ENCODE measurements at places on chromosomes 13 and 19.

GRCh38 chr13:79442706-79443105 is 36.7 kb upstream of the RBM26 start:
- no peak for DNase-seq

DNA sequence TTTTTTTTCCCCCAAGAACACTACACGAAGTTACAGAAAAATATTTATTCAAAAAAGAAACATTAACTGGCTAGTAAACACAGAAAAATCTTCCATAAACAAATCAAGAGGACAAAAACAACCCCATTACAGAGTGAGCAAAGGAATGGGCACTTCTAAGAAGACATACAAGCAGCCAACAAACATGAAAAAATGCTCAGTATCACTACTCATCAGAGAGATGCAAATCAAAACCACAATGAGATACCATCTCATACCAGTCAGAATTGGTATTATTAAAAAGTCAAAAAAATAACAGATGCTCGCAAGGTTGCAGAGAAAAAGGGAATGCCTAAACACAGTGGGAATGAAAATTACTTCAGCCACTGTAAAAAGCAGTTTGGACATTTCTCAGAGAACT is 131.7 kb downstream of the UGGT2 start:
- no peak for DNase-seq

GRCh38 chr19:36837176-36837905 is 846 bp downstream of the ZNF790 start:
- DNase-seq: no peak

- peak; percentile 69 for DNase-seq
Observed at GRCh38 chr19:51272183-51272810, 21.4 kb downstream of the SIGLECL1 start.

DNA sequence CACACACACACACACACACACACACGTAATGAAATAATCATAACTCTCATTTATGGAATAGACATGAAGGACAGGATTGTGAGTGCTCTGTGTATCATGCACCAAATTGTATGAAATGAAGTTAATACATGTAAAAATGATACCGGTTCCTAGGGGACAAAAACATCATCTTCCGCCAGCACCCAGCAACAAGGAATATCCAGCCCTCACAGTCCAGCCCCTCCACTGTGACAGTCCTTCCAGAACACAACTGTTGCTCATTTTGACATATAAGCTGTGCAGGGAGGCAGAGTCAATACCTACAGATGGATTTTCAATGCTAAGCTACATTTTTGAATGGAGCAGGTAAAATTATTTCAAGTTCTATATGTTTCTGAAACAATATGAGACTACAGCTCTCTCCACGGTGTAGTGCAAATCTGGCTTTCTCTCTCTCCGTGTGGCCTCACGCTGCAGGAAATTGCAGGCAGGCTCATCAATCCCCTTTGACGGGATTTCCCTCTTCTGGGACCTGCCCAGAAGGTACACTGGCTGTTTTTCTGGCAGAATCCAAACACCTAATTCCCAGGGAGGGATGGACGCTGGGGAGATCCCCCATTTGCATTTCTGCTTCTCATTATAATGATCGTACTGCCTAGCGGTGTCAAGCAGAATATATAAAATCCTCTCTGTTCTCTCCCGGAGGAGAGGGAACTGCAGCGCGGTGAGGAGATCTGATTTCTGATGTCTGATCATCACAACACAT is 494.0 kb downstream of the LIG4 start:
- no peak for DNase-seq

- DNase-seq: peak; percentile 73
Observed at GRCh38 chr19:18340190-18340989, at the start of gene PGPEP1. TSS of gene PGPEP1 (plus strand) at chr19:18340598. CDS start at chr19:18340682, 84 bp downstream.

DNA sequence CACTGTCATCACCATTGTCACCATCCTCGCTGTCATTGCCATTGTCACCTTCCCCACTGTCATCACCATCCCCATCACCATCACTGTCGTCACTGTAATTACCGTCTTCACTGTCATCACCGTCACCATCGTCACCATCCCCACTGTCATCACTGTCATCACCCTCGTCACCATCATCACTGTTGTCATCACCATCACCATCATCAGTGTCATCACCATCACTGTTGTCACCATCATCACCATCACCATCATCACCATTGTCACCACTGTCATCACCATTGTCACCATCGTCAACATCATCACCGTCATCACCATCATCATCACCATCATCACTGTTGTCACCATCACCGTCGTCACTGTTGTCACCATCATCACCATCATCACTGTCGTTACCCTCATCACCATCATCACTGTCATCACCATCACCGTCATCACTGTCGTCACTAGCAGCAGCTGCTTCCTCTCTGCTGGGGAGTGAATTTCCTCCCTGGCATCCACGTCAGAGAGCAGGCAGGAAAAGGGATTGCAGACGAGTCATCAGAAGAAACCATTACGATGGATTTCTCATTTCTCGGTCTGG is 27.3 kb downstream of the TMEM255B start:
- no peak for DNase-seq

- no peak for DNase-seq
Observed at GRCh38 chr19:34525001-34525400, 43.4 kb downstream of the WTIP start.

DNA sequence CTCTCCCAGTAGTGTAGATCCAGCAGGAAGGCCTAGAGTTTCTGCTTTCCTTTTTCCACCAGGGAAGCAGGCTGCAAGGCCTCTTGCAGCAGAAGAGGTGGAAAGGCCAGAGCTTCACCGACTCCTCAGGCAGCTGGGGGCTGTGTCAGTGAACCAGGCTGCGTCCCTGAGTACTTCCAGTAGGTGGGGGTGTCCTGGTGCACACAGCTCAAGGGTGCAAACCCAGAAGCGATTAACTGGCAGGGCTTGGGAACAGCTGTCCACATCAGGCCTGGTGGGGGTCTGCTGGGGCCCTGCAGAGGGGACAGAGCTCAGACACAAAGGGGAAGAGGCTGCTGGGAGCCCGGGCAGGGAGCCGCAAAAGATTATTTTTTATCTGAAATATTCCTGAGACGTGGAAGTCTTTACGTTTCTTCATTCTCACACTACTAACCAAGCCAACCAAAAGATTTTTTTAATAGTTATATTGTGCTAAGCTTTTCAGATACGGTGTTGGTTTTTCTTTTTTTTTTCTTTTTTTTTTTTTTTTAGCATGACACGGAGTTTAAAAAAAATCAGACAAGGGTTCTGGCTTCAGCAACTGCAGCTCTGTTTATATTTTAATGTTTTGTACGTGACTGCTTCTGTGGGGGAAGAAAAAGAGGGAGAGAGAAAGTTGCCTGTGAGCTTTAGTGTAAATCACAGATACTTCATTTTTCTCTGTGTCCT is 11.0 kb downstream of the TSHZ3 start:
- DNase-seq: peak; percentile 21

GRCh38 chr19:911197-912033 is 1.6 kb downstream of the R3HDM4 start:
- DNase-seq: no peak

DNA sequence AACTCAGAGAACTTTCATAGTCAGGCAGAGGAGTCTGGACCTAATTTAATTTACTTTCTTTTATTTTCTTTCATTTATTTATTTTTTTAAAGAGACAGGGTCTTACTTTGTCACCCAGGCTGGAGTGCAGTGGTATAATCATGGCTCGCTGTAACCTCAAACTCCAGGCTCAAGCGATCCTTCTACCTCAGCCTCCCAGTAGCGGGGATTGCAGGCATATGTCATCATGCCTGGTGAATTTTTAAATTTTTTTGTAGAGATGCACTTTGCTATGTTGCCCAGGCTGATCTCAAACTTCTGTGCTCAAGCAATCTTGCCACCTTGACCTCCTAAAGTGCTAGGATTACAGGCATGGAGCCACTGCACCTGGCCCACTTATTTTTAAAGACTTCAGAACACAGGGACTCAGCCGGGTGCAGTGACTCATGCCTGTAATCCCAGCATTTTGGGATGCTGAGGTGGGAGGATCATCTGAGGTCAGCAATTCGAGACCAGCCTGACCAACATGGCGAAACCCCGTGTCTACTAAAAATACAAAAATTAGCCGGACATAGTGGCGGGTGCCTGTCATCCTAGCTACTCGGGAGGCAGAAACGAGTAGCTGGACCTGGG is 50.6 kb downstream of the KLF5 start:
- no peak for DNase-seq

- DNase-seq: no peak
Observed at GRCh38 chr19:43148233-43148632, 38.1 kb downstream of the PSG5 start.

GRCh38 chr13:43911871-43912270 is 32.2 kb downstream of the LACC1 start:
- no peak for DNase-seq

- DNase-seq: no peak
Observed at GRCh38 chr19:31337008-31337914, 12.0 kb downstream of the TSHZ3 start.

GRCh38 chr13:74101436-74101835 is 32.8 kb downstream of the KLF12 start:
- DNase-seq: no peak

DNA sequence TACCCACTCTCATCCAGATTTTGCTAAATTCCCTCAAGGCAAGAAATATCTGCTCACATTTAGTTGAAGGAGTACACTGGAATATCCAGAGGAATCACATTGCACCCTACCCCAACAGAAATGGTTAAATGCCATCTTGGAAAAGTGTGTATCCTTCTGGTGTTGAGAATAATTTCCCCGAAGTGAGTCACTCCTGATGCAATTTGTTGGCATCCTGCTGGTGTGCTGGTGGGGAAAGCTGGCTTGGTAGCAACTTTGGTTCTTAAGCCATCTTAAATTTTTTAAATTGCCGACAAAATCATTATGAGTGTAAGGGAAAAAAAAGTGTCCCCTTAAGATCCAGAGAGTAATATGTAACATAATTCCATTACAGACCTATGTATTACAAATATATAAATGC is 337.3 kb upstream of the DACH1 start:
- DNase-seq: no peak

DNA sequence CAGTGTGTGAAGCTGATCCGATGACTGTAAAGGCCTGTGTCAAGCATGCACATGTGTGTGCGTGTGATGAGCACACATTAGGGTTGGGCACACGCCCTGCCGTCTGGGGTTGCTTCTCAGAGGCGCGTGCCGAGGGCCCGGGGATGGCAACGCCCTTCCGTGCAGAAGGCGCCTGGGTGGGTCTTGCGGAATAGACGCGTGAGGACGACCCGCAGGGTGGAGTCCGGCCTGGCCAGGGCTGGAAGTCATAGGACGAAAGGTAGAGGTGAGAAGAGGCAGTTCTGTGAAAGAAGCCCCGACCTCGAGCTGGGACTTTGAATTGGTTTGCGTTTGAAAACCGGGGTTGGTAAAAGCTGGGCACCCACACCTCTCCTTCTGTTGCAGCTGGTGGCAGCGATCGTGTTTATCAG is 35.7 kb downstream of the TMEM255B start:
- DNase-seq: no peak

GRCh38 chr19:35438527-35438926 is 9.5 kb upstream of the FFAR2 start:
- no peak for DNase-seq

- DNase-seq: no peak
Observed at GRCh38 chr13:43304945-43305344, 281.6 kb downstream of the DNAJC15 start.

DNA sequence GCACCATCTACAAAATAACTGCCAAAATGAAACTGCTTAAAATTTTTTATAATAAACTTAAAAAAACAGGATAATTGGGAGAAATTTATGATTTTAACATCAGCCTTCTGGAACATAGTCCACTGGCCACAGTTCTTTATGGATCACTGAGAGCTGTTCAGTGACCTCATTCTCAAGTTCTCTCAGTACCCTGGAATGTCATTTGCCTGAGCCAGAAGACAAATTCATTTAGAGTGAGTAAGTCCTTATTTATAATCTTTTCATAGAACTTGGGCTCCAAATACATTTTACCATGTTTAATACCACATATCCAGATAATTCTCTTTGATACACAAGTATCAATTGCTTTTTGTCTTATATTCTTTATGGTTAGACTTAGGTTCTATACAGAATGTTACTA is 87.6 kb downstream of the CAB39L start:
- DNase-seq: no peak

GRCh38 chr13:49585220-49586157 is at the start of gene RCBTB1:
TSS of gene RCBTB1 (minus strand) at chr13:49585558. CDS start at chr13:49567279, 18,279 bp downstream.
- peak; percentile 75 for DNase-seq

- peak; percentile 82 for DNase-seq
Observed at GRCh38 chr13:42354241-42355091, 82.5 kb downstream of the AKAP11 start.

DNA sequence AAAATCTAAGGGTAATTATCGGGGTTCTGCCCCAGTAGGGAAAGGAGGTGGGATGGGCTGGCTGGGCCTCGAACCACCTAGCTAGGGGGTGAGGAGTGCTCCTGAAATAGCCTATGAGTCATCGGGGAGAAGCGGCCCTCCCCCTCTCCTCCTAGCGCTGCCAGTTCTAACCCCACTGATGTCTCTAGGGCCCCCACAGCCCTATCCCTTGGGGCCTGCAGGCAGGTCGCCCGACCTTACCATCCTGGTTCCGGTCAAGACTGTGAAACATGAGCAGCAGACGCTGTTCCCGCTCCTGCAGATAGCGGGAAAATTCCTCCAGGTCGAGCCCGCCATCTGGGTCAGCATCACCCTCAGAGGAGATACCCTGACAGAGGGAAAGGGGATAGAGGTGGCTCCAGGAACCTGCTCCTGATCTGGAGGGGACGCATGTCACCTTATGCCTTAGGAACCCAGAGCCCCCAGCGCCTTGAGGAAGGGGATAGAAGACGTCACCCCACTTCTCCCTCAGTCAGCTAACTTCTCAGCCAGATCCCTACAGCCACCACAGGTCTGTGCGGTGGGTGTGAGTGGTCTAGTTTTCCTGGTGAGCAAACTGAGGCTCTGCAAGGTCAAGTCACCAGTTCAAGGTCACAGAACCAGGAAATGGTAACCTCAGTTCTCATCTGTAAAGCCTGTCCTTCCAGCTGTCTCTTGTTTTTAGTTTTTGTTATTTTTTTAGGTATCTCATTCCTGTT is 1.5 kb downstream of the SLC25A23 start:
- DNase-seq: no peak

- no peak for DNase-seq
Observed at GRCh38 chr19:12346896-12347295, 13.5 kb upstream of the ZNF563 start.

DNA sequence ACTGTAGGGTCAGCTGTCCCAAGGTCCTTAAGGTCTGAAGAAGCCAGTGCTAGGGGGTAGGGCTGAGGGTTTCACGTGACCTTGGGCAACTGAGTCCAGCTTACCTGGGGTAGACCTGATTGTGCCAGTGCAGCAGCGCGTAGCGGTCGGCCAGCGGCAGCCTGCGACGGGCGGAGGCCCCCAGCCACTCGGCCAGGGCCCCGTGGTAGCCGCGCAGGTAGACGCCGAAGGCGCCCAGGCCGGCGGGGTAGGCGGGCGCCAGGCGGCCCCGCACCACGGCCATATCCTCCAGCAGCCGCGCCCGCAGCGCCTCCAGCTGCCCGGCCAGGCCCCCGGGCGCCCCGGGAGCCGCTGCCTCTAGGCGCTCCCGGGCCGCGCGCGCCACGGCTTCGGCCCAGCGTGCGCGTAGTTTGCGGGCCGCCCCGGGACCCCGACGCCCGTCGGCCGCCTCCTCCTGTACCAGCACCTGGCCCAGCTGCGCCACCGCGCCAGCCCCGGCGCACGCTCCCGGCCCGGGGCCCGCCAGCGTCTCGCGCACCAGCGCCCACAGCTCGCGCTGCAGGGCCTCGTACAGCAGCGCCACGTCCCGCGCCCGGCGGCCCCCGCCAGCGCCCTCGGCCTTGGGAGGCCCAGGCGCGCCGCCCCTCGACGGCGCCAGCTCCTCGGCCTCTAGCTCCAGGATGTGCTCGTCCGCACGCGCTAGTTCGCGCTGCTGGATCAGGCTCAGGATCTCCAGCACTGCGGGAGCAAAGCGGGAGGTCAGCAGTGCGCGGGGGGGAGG is 10.9 kb downstream of the EXOC3L2 start:
- no peak for DNase-seq

Data from activated CD4-positive, alpha-beta T cell treated with anti-CD3 and anti-CD28 coated beads, Interleukin-10, Interleukin-2, amounts not matched to agents 100 ng/mL and 50 ng/mL, durations not matched to agents 16 hours and 8 hours (primary cell).